CMK (cell line): ENCODE measurements at places on chromosomes 1 and 21.
A peak's percentile ranks its signal among the peaks of the same experiment; 100 is the strongest.

DNA sequence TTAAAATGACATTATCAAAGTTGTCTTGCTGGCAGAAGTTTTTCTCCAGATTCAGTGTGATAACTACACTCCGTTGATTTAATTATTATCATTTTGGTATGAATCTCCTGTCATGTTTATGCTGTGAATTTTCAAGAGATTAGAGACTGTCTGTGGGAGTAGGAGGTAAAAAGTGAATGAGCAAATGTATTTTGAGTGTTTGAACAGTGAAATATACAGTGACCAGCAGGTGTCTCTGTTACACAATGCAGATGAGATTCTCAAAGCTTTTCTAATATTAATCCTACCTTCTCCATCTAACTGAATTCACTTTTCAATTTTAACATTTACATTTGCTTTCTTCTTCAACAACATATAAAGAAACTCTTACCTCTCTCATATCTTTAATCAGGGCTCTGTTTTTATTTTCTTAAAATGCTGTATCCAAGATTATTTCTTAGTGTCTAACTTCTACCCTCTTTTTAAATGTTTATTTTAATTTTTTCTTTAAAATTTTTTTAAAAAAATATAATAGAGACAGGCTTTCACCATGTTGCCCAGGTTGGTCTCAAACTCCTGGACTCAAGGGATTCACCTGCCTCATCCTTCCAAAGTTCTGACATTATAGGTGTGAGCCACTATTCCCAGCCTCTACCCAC is 20.9 kb upstream of the HSPA13 start:
- peak; percentile 37 for DNase-seq

- no peak for DNase-seq
Observed at GRCh38 chr1:76170084-76170483, 95.5 kb downstream of the ST6GALNAC3 start.

DNA sequence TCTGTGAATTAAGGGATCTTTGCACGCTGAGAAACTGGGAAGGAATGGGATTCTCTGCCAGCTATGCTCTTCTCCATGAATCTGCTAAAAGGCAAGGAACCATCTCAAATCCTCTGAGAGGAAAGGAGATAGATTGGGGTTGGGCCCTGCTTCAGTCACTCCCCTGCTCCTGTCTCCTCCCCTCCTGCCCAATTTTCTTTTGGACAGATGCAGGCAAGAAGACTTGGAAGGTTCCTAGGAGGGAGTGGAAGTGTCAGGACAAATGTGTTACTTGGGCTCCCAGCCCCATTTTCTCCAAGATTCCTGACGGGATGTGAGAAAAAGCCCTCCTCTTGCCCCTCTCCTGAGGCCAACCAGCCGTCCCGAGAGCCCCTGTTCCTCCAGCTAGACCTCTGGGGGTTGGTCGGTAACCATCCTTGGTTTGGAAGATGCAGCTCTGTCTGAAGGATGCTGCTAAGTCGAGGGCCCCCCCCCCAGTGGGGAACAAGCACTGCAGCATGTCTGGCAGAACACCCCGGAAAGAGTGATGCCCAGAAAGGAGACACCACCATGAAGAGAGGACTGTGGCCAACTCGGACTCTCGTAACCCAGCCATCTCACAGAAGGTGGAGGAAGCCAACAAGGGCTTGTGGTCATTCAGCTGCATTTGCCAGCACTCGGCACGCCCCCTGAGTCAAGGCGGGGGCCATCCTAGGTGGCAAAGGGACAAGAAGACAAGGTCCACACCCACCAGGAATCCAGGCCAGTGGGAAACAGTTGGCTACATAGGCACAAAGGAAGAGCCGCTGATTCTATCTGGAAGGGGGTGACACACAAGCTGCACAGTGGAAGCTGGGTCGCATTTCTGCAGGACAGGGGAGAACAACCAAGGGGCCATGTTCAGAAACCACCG is 43.7 kb downstream of the CDK18 start:
- DNase-seq = no peak

DNA sequence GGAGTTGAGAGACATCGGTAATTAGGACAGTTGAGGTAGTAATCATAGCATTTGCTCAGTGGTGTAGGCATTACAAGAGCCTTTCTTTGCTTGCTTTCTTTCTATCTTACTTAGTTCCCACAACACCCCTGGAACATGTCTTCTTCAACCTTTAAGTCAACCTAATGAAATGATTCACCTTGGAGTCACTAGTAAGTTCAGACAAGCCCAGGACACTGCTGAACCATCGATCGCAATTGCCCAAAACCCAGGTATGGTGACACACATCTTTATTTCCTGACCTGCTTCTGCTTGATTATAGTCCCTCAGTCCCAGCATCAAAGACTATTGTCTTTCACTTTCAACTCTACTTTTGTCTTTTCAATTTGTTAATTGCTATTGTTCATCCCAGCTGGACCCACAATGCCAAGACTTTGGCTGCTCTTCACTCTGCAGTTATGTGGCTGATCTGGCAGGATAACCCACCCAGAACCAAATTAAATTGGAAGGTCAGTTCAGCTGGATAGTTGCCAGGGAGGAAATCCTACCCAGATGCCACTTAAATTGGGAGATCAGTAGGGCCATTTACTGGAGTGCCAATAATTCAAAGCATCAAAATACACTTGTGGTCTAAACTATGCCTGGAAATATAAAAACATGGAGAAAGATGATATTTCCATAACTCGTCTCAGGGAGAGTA is 272.9 kb downstream of the RWDD3 start:
- DNase-seq = no peak

DNA sequence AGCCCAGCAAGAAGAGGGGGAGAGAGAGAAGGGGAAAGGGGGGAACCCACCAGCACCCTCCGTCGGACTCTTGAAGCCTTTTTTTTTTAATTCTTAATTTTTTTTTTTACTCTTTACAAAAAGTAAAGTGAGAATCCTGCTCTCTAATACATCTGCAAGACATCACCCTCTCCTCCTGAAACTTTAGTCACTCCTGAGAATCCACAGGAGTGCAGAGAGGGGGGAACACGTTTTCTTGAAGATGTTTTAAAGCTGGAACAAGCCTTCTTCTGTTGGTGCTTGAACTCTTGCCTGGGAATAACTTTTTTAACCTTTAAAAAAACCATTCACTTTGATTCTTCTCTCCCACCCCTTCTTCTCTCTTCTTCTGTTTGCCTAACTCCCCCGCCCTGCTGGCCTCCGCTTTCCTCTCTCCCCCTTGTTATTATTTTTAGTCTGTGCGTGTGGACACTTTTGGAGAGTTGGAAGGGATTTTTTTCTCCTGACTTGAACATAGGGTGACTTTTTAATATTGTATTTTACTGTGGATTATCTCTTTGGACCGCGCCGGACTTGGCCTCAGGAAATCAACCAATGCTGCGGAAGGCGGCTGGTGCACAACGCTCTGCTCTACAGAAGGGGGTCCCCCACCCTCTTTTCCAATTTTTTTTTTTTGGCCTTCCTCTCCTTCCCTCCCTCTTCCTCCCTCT is 383 bp upstream of the PRRX1 start:
- DNase-seq = no peak

- DNase-seq = no peak
Observed at GRCh38 chr21:42063191-42063570, 7.9 kb upstream of the UMODL1 start.

DNA sequence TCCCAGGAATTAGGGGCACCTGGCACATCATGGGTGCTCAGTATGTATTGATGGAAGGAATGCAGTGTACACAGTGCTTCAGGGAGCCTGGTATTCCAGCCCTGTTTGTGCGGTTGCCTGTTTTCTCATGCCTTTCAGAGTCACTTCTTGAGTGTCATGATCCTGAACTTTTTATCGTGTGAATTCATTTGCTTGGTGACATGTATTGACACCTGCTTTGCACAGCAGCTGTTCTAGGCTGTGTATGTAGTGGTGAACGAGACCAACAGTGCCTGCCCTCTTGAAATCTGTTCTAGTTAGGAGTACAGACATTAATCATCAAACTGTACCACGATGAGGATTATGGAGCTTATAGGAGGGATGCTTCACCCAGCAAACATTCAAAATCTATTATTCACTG is 6.1 kb downstream of the HTR6 start:
- no peak for DNase-seq

DNA sequence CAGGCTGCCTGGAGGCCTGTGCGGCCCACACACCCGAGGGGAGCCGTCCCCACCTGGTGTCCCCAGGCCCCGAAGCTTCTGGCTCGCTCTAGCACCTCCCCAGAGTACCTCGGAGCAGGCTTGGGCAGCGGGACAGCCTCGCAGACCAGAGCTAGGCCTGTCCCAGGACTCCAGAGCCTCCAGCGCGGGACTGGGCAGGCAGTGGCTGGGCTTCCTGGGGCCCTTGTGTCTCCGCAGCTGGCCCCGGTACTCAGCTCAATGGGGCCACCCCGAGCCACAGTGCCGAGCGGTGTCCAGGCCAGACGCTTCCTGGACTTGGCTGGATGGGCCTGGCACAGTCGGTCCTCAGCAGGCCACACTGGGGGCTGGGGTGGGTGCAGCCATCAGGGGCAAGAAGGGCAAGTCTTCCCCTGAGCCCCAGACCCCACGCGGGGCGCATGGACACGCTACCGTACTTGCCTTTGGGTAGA is 4.9 kb downstream of the SCNN1D start:
- DNase-seq = no peak

DNA sequence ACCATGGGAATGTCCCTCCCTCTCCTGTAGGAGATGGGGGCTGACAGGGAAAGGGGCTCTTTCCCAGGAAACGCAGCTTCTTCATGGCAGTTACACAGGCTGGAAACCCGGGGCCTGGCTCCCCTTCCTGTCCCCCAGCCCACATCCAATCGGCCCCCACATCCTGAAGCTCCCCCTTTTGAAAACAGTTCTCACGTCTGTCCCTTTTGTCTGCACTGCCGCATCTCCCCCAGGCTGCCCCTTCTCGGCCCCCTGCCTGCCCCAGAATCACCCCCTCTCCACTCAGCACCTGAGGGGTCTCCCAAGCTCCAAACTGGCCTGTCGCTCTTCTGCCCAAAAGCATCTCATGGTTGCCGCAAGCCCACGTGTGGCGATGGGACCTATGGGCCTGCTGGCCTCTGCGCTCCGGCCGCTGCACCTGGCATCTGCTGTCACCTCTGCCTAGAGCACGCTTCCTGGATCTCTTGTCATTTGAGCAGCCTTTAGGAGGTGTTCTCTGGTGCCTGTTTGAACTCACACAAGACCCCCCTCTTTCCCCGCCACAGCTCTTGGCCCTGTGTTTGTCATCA is 867 bp downstream of the SLC1A7 start:
- no peak for DNase-seq

- DNase-seq = no peak
Observed at GRCh38 chr1:9246841-9247785, 12.5 kb downstream of the H6PD start.
